Endodermal cell (in vitro differentiated cells): ENCODE measurements at places on chromosomes 2 and 18.

- DNase-seq = no peak
- H3K4me3 ChIP-seq = no peak overlapping the region
- H3K27ac ChIP-seq = peak overlapping the region; percentile 8
- H3K36me3 ChIP-seq = no peaks in the 10 kb centered on the region
- H3K27me3 ChIP-seq = no peaks in the 10 kb centered on the region
Measured at GRCh38 chr2:70116936-70117552, 29.8 kb downstream of the PCBP1 start.

GRCh38 chr2:197675246-197675645, at the start of gene RFTN2:
Gene RFTN2, minus strand, starts transcription at chr2:197675587. Its CDS starts 129 bp downstream, at chr2:197675458.
- no peaks in the 10 kb centered on the region for H3K36me3 ChIP-seq
- peak within 1 kb of the TSS; percentile 61 for H3K4me3 ChIP-seq
- no peaks in the 10 kb centered on the region for H3K4me1 ChIP-seq
- H3K27me3 ChIP-seq = no peaks in the 10 kb centered on the region
- H3K27ac ChIP-seq = peak within 1 kb of the TSS; percentile 88
- DNase-seq = no peak

DNA sequence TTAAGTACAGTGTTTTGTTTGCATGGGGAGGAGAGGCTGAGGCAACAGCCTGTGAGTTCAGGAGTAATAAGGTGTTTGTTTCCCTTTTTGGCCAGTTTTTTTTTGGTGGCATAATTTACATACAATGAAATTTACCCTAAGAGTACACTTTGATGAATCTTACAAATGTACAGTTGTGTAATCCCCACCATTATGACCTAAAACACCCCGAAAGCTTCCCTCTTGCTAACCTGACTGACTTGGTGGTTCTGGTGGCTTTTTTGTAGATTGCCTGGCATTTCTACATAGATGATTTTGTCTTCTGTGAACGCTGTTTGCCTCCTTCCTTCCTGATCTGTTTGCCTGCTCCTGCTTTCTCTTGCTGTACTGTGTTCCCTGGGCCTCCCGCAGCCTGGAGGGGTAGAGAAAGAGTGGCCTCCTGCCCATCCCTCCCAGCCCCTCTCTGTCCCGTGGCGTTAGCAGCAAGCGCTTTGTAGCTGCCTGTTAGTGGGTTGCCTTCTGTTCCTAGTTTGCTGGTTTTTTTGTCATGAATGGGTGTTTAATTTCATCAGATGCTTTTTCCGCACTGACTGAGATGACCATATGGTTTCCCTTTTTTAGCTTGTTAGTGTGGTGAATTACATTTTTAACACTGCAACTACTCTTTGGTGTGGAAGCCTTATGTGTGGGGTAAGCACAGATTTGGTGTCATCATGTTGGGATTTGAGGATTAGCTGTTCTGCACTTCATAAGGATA, 32.1 kb downstream of the ASAP2 start:
- no peak overlapping the region for H3K4me3 ChIP-seq
- H3K27ac ChIP-seq = peak overlapping the region; percentile 67
- peak; percentile 9 for DNase-seq

DNA sequence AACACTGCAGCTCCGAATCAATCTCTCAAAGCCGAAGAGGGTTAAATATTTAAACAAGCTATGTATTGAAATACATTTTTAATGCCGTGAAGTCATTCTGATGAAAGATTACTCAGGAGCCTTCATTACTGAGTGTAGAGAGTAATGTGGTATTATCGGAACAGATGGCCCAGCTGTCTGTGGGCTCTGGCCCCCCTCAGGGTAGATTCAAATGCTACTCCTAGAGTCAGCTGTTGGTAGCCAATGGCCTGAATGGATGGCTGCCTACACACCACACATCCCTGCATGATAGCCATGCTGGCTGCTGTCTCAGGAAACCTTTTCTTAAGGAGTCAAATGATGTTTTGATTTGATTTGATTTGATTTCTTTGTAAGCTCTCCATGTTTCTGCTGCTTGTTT, 732.3 kb upstream of the CELF4 start:
- no peaks in the 10 kb centered on the region for H3K36me3 ChIP-seq
- DNase-seq = no peak
- no peaks in the 10 kb centered on the region for H3K4me1 ChIP-seq
- H3K4me3 ChIP-seq = no peak overlapping the region

GRCh38 chr2:170817093-170818035, 677 bp downstream of the GAD1 start:
- peaks cover 76% of the 10 kb centered on the region for H3K27me3 ChIP-seq
- H3K27ac ChIP-seq = peak overlapping the region; percentile 89
- peak; percentile 81 for DNase-seq
- H3K4me3 ChIP-seq = peak overlapping the region; percentile 91
- H3K36me3 ChIP-seq = no peaks in the 10 kb centered on the region

GRCh38 chr18:59459369-59460071, 100.5 kb upstream of the LMAN1 start:
- no peak overlapping the region for H3K27ac ChIP-seq
- H3K4me3 ChIP-seq = no peak overlapping the region
- peaks cover 27% of the 10 kb centered on the region for H3K27me3 ChIP-seq
- H3K36me3 ChIP-seq = no peaks in the 10 kb centered on the region

- no peak overlapping the region for H3K27ac ChIP-seq
- H3K27me3 ChIP-seq = no peaks in the 10 kb centered on the region
- H3K4me3 ChIP-seq = no peak overlapping the region
- H3K36me3 ChIP-seq = no peaks in the 10 kb centered on the region
- DNase-seq = peak; percentile 43
Measured at GRCh38 chr2:241903121-241904010, 33.8 kb downstream of the RTP5 start.

- peaks cover 53% of the 10 kb centered on the region for H3K27me3 ChIP-seq
- H3K36me3 ChIP-seq = no peaks in the 10 kb centered on the region
- peak overlapping the region; percentile 98 for H3K27ac ChIP-seq
Measured at GRCh38 chr2:133674066-133674432, 105.8 kb upstream of the NCKAP5 start.

GRCh38 chr18:77095391-77096371, 36.9 kb downstream of the MBP start:
- no peaks in the 10 kb centered on the region for H3K27me3 ChIP-seq
- H3K36me3 ChIP-seq = no peaks in the 10 kb centered on the region
- no peak for DNase-seq
- H3K27ac ChIP-seq = no peak overlapping the region

DNA sequence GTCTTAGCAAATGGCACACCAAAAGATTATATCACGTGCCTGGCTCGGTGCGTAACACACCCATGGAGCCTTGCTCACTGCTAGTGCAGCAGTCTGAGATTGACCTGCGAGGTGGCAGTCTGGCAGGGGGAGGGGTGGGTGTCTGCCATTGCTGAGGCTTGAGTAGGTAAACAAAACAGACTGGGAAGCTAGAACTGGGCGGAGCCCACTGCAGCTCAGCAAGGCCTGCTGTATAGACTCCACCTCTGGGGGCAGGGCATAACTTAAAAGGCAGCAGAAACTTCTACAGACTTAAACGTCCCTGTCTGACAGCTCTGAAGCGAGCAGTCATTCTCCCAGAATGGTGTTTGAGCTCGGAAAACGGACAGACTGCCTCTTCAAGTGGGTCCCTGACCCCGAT, 55.9 kb upstream of the FSHR start:
- no peak overlapping the region for H3K27ac ChIP-seq
- no peaks in the 10 kb centered on the region for H3K27me3 ChIP-seq
- no peak overlapping the region for H3K4me3 ChIP-seq
- H3K4me1 ChIP-seq = no peaks in the 10 kb centered on the region
- no peaks in the 10 kb centered on the region for H3K36me3 ChIP-seq

DNA sequence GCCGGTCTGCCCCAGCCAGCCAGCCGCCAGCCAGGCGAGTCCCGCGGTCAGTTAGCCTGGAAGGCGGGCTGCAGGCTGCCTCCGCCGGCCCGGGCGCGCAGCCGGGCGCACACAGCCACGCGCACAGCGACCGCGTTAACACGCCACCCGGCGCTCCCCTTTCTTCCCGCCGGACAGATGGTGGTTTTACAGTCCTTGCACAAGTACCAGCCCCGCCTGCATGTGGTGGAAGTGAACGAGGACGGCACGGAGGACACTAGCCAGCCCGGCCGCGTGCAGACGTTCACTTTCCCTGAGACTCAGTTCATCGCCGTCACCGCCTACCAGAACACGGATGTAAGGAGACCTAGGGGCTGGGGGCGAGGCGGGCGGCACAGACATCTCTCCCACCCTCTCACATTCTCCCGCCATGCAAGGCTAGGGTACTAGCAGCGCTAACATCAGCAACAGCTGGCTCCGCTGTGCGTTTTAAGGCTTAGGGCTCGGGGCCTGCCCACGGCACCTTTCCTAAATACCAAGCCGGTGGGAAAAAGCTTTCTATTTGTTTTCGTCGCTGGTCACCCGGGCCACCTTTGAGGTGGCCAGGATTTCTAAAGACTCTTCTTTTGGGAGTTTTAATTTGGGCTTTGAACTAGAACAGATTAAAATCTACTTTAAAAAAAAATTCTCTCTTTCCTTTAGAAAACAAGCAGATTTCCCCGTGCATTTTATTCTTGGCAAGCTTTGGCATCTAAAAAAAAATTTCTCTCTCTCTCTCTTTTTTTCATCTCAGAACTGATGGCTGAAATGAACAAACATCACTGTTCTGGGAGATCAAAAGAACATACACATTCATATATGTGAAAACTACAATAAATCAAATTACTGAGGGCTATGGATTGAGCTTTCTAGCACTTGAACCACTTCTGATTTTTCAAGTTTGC, 2.9 kb downstream of the TBR1 start:
- H3K27me3 ChIP-seq = peaks cover 94% of the 10 kb centered on the region
- peak overlapping the region; percentile 76 for H3K4me3 ChIP-seq
- peaks cover 6% of the 10 kb centered on the region for H3K4me1 ChIP-seq
- no peak overlapping the region for H3K27ac ChIP-seq
- DNase-seq = peak; percentile 87
- no peaks in the 10 kb centered on the region for H3K36me3 ChIP-seq

DNA sequence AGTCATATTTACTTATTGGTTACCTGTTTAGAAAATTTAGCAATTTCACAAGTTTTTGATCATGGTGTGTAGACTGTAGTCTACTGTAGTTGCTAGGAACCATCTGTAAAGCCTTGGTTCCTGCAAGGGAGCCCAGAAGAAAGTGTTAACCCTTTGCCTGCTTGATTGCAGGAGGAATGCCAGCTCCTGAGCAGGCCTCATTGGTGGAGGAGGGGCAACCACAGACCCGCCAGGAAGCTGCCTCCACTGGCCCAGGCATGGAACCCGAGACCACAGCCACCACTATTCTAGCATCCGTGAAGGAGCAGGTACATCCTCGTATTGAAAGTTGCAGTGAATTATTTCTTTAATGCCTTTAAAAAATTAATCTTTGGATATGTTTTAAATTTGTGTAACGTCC, 76.3 kb downstream of the PKP4 start:
- no peak overlapping the region for H3K27ac ChIP-seq
- DNase-seq = no peak
- no peaks in the 10 kb centered on the region for H3K27me3 ChIP-seq
- no peak overlapping the region for H3K4me3 ChIP-seq
- H3K36me3 ChIP-seq = peaks cover 37% of the 10 kb centered on the region
- H3K4me1 ChIP-seq = no peaks in the 10 kb centered on the region

GRCh38 chr2:153101187-153101586, 377.4 kb downstream of the RPRM start:
- no peaks in the 10 kb centered on the region for H3K36me3 ChIP-seq
- DNase-seq = no peak
- H3K27me3 ChIP-seq = no peaks in the 10 kb centered on the region
- no peak overlapping the region for H3K27ac ChIP-seq
- H3K4me3 ChIP-seq = peak overlapping the region; percentile 12
- H3K4me1 ChIP-seq = peaks cover 2% of the 10 kb centered on the region

- DNase-seq = peak; percentile 39
- no peaks in the 10 kb centered on the region for H3K36me3 ChIP-seq
- H3K27me3 ChIP-seq = no peaks in the 10 kb centered on the region
- no peaks in the 10 kb centered on the region for H3K4me1 ChIP-seq
- H3K27ac ChIP-seq = peak overlapping the region; percentile 10
Measured at GRCh38 chr2:51673628-51674027, 641.7 kb upstream of the NRXN1 start.

DNA sequence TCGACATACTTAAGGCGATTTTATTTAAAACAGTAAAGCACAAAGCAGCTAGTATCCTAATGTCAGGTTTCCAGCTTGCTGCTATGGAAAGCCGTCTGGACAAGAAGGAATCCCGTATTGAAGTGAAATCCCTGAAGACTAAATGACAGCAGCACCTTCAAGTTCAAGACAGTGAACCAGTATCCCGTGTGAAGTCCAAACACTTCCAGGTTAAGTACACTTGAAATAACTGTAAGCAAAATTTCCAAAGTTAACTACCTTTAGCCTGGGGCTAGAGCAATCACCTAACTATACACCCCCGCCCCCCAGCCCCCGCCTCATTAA, 1.2 kb downstream of the MBOAT2 start:
- no peaks in the 10 kb centered on the region for H3K4me1 ChIP-seq
- H3K27ac ChIP-seq = no peak overlapping the region
- DNase-seq = no peak
- no peaks in the 10 kb centered on the region for H3K27me3 ChIP-seq
- no peaks in the 10 kb centered on the region for H3K36me3 ChIP-seq

DNA sequence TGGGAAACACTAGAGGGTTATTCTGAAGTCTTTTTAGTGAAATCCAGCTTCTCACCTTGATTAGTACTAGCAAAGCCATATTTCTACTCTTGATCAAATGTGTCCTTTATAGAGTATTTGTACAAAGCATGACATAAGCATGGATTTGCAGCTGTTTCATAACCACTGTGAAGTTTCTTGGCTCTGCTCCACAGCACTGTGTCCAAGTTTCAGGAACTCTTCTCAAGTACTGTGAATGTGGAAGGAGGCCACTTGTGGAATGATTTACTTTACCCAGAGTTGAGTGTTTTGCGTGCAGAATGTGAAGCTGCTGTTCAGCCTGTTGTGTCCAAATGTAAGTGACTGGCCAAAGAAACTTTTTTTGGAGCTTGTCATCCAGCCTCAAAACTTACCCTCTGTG, 16.2 kb upstream of the MAPRE2 start:
- no peaks in the 10 kb centered on the region for H3K27me3 ChIP-seq
- no peak overlapping the region for H3K4me3 ChIP-seq
- no peaks in the 10 kb centered on the region for H3K4me1 ChIP-seq

DNA sequence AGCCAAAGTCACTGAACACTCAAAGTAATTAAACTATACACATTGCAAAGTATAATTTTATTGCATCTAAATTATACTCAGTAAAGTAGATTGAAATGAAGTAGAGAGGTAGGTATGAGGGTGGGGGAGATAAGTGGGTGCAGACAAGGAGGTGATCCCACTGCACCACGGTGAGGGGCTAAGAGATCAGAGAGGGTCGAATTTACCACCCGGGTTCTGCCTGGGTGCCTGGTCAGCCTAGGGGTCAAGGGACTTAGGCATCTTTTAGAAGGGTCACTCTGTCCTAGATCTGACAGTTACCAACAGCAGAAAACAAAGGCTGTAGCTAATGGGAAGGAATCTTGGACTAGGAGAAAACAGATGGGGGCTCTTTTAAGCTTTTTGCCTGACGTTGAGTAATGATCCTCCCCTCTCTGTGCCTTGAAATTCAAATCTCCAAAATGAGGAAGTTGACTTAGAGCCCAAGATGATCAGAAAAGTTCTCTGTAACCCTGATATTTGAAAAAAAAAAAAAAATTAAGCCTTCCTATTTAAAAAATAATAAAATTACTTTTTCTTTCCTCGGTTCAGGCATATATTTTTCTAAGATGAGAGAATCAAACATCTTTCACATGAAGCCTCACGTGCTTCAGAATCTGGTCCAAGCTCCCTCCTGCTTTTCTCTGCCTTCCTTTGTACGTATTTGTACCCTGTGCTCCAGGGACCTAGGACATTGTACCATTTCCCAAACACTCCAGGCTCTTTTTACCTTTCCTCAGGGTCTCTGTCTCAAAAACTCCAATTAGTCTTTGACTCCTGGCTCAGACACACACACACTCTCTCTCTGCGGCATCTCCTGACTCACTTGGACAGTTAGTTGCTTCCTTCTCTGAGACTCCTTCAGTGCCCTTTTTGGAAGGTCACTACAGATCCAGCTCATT, 353.9 kb downstream of the CYRIA start:
- H3K4me3 ChIP-seq = no peak overlapping the region
- H3K4me1 ChIP-seq = no peaks in the 10 kb centered on the region
- DNase-seq = no peak
- no peaks in the 10 kb centered on the region for H3K36me3 ChIP-seq
- H3K27ac ChIP-seq = no peak overlapping the region
